ENCODE measurements at places on chromosomes 12 and 14.

DNA sequence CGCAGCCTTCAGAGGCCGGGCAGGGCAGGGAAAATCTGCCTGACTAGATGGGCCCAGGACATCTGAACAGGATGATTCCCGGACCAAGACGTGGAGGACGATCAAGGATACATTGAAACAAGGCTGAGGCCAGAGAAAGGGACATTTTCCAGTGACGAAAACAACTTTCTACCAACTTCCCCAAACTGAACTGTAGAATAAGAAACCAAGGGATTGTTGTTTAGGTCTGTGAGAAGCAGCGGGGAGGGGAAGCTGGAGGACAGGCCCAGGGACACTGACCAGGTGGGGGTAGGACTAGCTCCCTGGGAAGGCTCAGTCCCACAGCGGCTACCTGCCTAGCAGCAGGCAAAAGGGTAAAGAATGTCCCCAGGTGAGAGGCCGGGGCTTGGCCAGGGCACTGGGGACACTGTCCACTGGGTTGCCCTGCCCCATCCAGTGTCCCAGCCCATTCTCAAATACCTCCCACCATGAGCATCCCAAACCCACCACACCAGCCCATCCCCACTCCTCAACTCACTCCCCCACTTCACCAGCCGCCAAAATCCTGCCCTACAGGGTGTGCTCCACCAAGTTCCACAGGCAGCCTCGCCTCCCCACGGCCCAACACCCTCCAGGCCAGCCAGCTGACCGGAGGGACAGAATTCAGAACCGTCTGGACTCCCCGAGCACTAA, 995 bp downstream of the TNFRSF1A start:
- DNase-seq: no peak

GRCh38 chr12:101703487-101703886, 6.0 kb downstream of the CHPT1 start:
- DNase-seq: no peak

GRCh38 chr14:82724316-82724715, 1190.7 kb upstream of the SEL1L start:
- no peak for DNase-seq

DNA sequence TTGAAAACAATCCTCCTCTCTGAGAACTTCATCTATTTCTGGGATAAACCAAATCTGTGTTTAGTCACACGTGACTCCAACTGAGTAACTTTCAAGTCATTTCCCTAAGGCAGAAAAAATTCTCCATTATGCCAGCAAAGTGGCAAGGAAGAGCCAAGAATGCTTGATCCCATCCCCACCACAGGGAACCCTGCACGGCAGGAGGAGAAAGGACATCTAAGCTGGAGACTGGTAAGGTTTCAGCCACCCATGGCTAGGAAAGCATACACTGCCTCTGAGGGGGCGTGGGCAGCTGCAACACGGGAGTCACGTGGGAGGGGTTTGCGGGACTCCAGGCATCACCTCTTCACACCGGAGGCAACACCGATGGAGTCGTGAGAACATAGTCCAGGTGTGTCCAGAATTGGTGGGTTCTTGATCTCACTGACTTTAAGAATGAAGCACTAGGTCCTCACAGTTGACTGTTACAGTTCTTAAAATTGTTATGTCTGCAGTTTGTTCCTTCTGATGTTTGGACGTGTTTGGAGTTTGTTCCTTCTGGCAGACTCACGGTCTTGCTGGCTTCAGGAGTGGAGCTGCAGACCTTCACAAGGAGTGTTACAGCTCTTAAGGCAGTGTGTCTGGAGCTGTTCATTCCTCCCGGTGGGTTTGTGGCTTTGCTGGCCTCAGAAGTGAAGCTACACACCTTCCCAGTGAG, 2.7 kb upstream of the SIVA1 start:
- DNase-seq: no peak

GRCh38 chr14:64628940-64629408, 75.2 kb upstream of the PLEKHG3 start:
- DNase-seq: no peak

DNA sequence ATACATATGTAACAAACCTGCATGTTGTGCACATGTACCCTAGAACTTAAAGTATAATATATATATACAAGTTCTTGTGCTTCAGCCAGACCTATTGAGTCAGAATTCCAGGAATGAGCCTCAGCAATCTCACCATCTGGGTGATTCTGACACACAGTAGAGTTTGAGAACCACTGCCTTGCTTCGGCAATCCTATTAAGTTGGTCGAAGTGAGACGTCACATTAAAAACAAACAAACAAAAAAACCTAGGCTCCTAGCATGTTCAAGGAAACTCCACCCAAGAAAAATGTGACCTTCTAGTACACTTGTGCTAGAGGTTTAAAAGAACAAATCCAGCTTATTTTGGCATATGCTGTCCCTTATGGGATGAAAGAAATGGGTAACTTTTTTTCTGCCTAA, 115.8 kb downstream of the SINHCAF start:
- DNase-seq: no peak

- DNase-seq: no peak
Measured at GRCh38 chr14:91750634-91751198, 18.8 kb upstream of the CATSPERB start.

DNA sequence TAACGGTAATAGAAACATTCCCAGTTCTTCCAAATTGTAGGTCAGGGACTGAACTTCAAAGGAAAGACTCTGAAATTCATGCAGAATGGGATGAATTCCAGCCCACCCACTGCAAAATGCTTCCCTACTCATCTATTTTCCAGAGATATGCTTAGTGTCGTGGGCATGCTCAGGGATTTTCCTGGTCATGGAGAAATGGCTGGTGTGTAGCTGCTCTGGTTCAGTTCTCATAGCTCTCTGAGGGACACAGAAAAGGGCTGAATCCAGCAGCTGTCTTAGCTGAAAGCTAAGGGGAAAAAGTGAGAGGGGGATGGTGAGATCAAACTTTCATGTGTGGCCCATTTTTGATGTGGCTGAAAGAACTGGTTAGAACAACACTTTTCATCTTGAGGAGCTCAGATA, 72.9 kb upstream of the KRAS start:
- DNase-seq: no peak

- DNase-seq: no peak
Measured at GRCh38 chr12:94074980-94075629, 73.3 kb upstream of the PLXNC1 start.

DNA sequence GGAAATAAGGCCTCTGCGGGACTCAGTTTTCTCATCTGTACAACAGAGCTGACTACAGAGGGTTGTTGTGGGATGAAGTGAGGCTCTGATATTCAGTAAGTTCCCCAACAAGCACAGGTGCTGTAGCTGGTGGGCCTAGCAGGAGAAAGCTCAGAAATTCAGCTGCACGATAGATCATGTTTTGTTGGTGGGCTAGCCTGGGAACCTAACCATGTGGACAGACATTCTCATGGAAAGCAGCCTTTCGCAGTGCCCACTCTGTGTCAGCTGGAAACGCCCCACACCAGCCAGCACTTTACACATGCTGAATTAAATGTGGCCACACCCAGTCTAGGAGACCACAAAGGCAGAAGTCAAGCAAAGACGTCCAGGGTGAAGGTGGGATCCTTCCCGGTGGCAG, 16.1 kb downstream of the PITPNM2 start:
- no peak for DNase-seq

DNA sequence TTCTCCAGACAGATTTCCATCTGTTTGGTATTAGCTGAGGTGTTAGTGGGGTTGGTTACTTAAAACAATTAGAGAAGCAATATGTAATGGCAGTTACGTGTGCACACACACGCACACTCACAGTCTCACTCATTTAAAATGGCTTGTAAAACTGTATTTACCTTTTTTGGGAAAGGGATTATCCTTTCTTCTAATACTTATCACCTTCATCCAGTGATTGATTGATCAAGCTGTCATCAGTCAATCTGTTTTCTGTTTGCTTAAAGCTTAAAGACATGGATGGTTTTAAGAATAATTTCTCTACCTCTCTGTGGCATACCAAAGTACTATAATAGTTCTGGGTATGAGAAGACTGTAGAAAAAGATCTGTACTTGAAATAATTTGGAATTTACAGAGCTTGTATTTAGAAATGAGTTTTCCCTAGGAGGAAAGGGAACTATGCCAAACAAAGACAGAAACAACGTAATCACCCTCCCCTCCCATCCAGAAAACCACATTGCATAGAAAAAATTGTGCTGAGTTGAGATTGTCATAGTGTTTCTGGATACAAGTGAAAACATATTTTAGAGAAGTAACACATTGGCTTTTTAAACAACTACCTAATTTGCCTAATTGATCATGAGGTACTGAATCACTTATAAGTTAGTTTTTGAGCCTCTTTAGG, 455.8 kb downstream of the PCNX1 start:
- no peak for DNase-seq

DNA sequence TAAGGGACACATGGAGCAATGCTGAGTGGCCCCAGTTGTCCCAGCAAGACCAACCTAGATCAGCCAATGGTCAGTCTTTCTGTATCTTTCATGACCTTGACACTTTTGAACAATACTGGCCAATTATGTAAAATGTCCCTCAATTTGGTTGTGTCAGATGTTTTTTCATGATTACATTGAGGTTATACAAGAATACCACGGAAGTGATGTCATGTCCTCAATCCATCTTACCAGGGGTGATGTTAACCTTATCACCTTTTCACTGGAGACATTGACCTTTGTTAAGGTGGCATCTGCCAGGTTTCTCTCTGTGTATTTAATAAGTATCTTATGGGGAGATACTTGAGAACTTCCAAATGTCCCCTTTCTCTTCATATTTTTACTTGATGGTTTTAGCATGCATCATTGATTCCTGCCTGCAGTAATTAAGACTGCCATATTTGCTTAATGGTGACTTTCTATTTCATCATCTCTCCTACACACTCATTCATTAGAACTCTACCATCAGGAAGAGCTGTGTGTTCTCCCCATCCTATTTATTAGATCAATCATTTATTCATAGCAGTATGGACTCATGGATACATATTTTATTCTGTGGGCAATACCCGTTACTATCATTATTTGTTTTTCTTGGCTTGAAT, 64.7 kb upstream of the RFLNA start:
- DNase-seq: no peak

DNA sequence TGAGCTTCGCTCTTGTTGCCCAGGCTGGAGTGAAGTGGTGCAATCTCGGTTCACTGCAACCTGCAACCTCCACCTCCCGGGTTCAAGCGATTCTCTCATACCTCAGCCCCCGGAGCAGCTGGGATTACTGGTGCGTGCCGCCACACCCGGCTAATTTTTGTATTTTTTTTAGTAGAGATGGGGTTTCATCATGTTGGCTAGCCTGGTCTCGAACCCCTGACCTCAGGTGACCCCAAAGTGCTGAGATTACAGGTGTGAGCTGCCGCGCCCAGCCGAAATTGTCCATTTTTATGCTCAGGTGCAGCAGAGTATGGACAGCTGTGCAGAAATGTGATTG, 19.2 kb upstream of the CYP46A1 start:
- DNase-seq: no peak

GRCh38 chr14:100045642-100046344, 19.4 kb upstream of the EVL start:
- DNase-seq: no peak

DNA sequence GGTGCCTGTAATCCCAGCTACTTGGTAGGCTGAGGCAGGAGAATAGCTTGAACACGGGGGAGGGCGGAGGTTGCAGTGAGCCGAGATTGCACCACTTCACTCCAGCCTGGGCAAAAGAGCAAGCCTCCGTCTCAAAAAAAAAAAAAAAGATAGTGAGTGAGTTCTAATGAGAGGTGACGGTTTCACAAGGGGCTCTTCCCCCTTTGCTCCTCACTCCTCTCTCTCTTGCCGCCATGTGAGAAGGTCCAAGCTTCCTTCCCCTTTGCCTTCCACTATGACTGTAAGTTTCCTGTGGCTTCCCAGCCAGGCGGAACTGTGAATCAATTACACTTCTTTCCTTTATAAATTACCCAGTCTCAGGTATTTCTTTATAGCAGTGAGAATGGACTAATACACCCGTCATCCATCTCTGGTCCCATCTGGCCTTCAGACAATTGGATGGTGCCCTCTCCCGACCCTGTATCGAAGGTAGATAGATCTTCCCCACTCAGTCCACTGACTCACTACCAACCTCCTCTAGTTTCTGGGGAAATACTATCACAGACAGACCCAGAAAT, 27.0 kb upstream of the RCOR1 start:
- no peak for DNase-seq

DNA sequence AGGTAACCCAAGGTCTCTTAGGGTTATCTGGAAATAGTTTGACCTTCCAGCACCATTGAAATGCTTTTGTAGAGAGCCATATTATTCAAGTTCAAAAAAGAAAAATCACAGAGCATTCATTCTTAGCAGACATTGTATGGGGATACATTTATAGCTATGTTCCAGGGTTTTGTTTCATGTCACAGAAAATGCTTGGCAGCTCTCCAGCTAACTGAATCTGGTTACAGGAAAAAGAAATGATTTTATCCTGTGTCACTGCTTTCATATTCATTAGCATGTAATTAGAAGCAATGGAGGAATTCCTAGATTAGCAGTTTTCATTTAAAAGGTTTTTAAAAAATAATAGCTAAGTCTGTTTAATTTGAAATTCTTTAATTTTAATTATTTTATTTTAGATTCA, 78.9 kb downstream of the SNAPC1 start:
- DNase-seq: no peak

- DNase-seq: no peak
Measured at GRCh38 chr12:57016348-57016747, at the start of gene TAC3. TAC3 (minus strand) TSS chr12:57016529; CDS start chr12:57015797, 732 bp downstream.

GRCh38 chr14:74263181-74263580, 23.9 kb downstream of the VSX2 start:
- no peak for DNase-seq

- DNase-seq: no peak
Measured at GRCh38 chr12:24561411-24561871, 387.5 kb downstream of the BCAT1 start.

GRCh38 chr14:63909984-63910383, 57.2 kb downstream of the SYNE2 start:
- no peak for DNase-seq

GRCh38 chr12:42886160-42886559, 296.6 kb upstream of the PRICKLE1 start:
- DNase-seq: no peak

DNA sequence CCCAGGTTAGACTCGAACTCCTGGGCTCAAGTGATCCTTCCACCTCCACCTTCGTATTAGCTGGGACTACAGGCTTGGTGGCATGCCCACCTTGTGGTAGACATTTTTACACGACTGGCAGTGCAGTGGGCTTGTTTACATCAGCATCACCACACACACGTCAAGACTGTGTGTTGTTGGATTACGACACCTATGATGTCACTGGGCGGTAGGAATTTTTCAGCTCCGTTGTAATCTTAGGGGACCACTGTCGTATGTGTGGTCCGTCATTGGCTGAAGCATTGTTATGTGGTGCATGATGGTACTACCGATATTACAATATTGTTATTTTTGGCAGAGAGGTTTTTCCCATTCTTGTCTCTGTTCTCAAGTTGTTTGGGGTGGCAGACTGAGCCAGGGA, 50.7 kb downstream of the TSPAN9 start:
- DNase-seq: no peak

- DNase-seq: no peak
Measured at GRCh38 chr12:131499864-131500190, 211.1 kb upstream of the SFSWAP start.

DNA sequence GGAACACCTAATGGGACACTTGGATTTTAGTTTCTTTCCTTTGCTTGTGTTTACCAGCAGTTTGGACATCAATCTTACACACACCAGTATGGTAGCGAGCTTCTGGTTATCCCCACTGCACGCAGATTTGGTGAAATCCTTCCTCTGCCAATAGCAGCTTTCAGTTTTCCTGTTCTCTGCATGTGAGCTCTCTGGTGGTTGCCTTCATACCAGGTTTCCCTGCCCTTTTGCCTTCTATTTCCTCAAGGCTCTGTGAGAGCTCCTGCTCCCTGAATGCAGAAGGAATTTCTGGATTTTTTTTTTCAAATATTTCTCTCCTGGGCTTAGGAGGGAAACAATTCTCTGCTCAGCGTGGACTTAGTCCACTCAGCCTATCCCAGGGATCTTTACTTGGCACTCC, 93.0 kb upstream of the CCDC91 start:
- no peak for DNase-seq

All from T-helper 22 cell (primary cell).